Stimulated activated CD8-positive, alpha-beta memory T cell treated with anti-CD3 and anti-CD28 coated beads, Interleukin-2, amount 100 ng/mL, for 1 hour (primary cell): ENCODE measurements at places on chromosomes 3 and 15.

DNA sequence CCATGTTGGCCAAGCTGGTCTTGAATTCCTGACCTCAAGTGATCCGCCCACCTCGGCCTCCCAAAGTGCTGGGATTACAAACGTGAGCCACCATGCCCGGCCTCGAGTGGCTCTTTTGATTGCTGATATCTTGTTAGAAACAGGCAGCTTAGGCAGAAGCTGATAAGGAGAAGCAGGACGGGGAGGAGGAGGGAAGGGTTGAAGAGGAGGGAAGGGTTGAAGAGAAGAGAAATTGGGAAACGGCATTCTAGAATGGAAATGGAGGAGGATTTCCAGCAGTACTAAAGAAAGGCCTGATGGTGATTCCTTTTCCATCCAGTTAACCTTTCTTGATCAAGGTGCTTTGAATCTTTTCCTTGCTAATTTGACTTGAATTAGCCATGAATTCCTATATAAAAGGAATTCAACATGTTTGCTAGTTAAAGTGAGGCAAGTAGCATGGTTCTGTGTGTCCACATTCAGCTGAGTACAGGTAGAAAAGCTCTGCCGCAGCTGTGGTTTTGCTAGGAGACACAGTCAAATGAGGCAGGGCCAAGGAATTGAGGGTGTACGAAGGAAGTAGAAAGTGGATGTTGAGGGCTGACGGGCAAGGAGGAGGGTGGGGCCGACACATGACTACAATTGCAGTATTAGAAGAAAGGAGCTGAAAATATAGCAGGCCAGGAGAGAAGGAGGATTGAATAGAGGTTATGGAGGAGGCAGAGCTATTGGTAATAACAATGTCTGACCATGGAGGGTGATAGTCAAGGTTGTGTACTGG is 27.2 kb upstream of the ATP1B3 start:
- DNase-seq: no peak

DNA sequence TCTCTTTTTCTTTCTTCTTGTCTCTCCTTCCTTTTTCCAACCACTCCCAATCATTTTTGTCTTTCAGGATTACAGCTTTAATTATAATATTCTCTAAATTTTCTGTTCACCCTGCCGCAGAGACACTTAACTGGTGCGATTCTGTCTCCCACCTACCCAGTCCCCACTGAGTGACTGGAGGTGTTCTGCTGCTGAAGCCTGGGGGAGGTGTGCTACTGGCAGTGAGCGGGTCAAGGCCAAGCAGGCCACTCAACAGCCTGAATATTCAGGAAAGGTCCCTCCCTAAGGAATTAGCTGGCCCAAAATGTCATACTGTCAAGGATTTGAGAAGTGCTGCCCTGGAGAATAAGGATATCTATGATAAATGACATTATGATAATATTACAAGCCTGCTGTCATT is 126.5 kb downstream of the GABRG3 start:
- DNase-seq: no peak

DNA sequence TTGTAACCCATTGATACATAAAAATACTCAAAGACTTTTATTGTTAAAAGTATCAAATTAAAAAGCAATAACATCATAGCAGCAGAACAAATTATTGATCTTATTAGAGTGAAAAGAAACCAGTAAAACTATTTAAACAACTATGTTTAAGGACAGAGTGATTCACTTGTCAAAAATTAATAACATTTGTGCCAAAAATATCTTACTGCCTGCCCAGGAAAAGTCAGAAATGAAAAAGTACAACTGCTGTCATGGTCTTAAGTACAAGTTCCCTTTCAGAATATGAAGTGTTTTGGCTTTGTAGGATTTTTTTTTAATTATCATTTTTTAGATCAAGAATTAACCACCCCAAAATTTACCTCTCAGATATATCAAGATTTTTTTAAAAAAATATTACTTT is 3.4 kb downstream of the IFT57 start:
- no peak for DNase-seq

- no peak for DNase-seq
Measured at GRCh38 chr3:70863049-70863448, 550.6 kb upstream of the MDFIC2 start.

GRCh38 chr15:80883641-80884040 is 104.5 kb downstream of the CEMIP start:
- DNase-seq: no peak

- no peak for DNase-seq
Measured at GRCh38 chr3:56456117-56456516, 12.2 kb downstream of the ERC2 start.

GRCh38 chr3:188824566-188824965 is 347.2 kb upstream of the TPRG1 start:
- no peak for DNase-seq

GRCh38 chr3:82558081-82558480 is 796.6 kb upstream of the GBE1 start:
- DNase-seq: no peak

- DNase-seq: no peak
Measured at GRCh38 chr15:88690331-88690730, 51.5 kb downstream of the ISG20 start.

- DNase-seq: no peak
Measured at GRCh38 chr3:124920718-124921117, 13.8 kb downstream of the MUC13 start.

GRCh38 chr3:179565496-179565895 is 2.8 kb downstream of the ACTL6A start:
- DNase-seq: no peak

GRCh38 chr3:17500618-17501017 is 241.8 kb downstream of the TBC1D5 start:
- no peak for DNase-seq

DNA sequence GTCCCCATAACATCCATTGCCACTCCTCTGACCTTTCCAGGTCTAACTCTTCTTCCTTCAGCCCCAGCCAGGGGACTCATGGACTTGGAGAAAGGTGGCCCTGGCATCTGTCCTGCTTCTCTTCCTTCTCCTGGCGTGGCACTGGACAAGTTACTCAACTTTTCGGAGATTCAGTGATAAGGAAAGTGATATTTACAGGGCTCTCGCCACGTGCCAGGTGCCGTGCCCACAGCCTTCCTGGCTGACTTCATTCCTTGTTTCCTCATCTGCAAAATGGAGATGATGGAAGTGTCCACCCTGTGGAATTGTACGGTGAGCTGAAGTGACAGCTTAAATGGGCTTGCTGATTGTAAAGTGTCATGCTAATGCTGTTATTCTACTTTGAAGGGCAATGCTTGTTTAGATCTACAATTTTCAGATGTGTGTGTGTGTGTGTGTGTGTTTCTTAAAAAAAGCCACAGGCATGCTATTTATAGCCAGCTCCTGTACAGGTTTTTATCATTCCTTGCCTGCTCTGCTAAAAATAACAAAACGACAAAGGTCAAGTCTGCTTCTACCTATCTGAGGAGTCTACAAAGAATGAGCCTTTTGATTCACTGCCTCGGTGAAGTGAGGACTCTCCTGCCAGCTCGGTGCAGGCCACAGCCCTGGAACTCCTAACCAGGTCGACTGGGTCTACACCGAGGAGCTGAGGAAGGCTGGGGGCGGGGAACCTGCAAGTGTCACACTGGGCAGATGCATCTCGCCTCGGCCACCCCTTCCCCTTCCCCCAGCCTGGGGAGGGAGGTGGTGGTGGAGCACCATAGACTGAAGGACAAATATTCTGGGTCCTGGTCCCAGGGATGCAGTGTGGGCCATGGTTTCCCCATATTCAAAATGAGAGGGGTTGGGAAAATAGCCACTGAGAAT is 11.4 kb upstream of the ATP2B2 start:
- DNase-seq: no peak

GRCh38 chr3:14929310-14930074 is 17.9 kb upstream of the NR2C2 start:
- no peak for DNase-seq

GRCh38 chr3:87053553-87053952 is 62.6 kb upstream of the VGLL3 start:
- no peak for DNase-seq

DNA sequence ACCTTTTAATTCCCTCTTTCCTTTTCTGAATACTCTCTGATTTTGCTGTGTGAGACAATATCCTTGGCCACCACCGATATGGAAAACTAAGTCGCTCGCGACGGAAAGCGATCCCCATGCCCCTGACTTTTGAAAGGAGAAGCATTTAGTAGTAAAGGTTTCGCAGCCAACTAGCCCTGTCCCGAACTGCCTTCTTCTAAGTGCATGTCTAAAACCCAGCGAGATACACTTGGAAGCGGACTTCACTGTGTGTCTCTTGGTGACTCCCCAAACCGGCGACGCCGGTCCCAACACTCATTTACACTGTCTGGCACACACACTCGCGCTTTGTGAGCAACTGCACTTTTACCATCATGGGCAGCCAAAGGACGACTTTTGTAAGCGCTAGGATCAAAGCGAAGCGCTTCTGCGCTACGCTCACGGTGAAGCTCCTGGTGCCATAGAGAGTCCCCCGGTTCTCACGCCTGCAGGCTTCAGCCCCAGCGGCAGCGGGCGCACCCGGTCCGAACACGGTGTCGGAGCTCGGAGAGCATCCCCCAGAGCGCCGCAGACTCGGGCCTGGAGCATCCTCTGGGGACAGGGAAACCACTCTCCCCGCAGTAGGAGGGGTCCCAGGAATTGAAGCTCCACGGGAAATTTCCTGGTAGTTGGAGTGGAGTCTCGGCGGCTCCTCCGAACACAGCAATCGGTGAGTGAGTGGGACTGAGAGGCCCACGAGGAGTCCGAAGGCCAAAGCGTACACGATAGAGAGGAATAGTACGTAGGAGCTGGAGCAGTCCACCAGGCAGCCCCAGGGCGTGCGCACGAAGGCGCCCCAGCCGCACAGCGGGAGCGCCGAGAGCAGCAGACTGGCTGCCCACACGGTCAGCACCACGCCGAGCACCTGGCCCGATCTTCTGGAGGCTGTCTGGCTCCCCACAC is 1.4 kb downstream of the GPR149 start:
- no peak for DNase-seq

DNA sequence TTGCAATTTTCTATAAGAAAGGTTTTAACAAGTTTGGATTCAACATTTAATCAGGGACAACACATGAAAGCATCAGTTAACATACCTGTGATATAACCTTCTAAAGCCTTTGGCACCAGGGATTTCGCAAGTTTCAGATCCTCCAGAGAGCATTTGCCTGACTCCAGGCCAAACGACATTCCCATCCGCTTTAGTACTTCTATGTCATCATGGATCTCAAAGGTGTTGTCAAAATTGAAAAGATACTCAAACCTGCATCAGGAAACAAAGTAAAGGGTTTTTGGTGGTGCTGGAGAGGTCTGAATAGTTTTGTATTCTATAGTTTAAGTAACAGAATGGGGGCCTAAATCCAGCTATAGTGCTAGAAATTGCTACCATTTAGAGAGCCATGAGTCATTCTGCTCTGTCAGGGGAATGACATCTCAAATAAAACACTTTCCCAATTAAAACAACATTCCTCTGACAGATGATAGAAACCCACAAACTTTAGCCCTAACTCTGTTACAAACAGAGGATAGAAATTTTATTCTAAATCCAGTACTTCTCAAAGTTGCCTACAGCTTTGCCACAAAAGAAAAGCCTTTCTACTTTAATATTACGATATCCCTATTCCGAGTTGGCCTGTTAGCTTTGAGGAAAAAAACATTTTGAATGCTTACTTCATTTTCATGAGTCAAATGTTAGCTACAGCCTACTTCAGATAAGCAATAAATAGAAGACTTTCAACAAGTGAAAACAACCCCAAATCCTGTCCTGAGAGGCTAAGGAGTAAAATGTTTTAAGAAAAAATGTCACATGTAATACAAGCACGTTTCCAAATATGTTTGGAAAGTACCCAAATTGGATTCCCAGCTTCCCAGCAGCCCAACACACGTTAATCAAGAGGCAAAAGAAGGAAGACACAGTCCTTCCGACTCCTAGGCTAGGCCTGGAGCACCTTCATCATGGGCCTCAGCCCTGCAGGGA is 83.4 kb downstream of the ATP1B3 start:
- DNase-seq: no peak

- no peak for DNase-seq
Measured at GRCh38 chr3:195182470-195182795, 88.5 kb downstream of the XXYLT1 start.

GRCh38 chr3:127744253-127744815 is 71.6 kb downstream of the ABTB1 start:
- no peak for DNase-seq

- DNase-seq: no peak
Measured at GRCh38 chr3:149586871-149587270, 71.0 kb downstream of the WWTR1 start.

DNA sequence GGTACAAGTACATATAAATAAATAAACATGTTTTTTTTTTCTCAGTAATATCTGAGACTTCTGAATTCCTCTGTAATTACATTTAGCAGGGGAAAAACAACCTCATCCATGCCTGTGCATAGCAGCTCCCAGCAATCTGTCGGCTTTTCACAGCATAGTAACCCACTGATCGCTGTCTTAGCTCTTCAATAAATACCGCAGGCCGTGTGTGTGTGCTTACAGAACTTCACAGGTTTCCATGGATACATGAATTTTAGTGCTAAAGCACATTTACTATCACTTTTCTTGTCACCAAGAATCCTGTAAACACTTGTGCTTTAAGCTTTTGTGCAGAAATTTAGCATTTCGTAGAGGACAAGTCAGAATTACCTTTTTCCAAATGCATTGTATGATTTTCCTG is 4.0 kb upstream of the PLAAT1 start:
- no peak for DNase-seq

- no peak for DNase-seq
Measured at GRCh38 chr3:177777699-177778098, 580.4 kb upstream of the TBL1XR1 start.

DNA sequence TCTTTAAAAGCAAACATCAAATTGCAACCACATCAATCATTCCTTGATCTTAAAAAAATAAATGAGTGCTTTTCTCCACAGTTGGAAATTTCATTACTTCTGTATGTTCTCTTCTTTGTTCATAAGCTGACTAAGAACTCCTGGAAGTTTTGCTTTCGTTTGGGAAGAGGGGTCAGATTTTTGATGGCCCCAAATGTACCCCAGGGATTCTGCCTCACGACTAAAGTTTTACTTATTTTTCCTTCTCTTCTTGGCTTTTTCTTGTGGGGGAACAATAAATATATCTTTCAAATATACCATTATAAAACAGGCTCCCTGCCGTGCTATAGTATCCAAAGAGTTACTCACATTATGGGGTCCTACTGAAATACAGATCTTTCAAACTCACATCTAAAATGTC is 215.0 kb upstream of the CDIN1 start:
- no peak for DNase-seq

DNA sequence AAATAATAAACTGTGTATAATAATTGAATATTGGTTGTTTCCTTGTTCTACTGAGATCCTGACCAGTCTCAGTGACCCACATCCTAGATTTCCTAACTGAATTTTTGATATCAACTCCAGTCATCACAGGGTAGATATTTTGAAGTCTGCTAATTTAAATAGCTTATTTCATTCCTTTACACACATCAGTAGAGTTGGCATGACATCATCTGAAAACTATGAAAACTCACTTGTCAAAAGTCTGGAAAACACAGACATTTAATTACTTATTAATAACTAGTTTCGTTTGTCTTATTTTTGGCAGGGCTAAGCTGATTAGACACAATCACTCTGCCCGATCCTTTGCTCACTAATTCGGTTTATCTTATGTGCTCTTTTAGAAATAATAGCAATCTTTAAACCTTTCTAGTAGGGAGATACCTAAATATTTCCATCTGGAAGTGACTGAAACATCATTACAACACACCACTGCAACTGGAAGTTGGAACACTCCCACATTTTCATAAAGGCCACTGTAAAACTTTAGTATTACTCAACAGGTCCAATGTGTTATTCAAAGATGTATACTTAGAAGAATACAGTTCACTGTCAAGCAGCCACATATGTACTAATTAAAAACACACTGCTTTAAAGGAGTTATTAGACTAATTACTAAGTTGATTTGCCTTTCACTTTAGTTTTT is 198.4 kb upstream of the ZNF717 start:
- no peak for DNase-seq

- no peak for DNase-seq
Measured at GRCh38 chr3:71031181-71031580, 552.3 kb downstream of the FOXP1 start.
